PC-9 (cell line): ENCODE measurements at places on chromosomes 2 and 18. TPM values are rescaled to one million over a fixed set of nuclear protein-coding genes. Genes with fewer than 3 reads are reported as not detected.

Gene OR6B2
- total RNA-seq: not detected in 2 replicates

DNA sequence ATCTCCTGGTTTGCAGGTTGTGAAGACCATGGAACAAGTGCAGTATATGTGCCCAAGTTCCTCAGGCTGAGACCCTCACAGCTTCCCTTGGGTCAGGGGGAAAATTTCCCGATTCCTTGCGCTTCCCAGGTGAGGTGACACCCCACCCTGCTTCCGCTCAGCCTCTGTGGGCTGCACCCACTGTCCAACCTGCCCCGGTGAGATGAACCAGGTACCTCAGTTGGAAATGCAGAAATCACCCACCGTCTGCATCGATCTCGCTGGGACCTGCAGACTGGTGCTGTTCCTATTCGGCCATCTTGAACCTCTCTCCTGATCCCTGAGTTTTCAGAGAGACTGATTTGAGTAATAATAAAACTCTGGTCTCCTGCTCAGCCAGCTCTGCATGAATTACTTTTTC is 30.6 kb downstream of the CHCHD5 start:
- no peak for DNase-seq

DNA sequence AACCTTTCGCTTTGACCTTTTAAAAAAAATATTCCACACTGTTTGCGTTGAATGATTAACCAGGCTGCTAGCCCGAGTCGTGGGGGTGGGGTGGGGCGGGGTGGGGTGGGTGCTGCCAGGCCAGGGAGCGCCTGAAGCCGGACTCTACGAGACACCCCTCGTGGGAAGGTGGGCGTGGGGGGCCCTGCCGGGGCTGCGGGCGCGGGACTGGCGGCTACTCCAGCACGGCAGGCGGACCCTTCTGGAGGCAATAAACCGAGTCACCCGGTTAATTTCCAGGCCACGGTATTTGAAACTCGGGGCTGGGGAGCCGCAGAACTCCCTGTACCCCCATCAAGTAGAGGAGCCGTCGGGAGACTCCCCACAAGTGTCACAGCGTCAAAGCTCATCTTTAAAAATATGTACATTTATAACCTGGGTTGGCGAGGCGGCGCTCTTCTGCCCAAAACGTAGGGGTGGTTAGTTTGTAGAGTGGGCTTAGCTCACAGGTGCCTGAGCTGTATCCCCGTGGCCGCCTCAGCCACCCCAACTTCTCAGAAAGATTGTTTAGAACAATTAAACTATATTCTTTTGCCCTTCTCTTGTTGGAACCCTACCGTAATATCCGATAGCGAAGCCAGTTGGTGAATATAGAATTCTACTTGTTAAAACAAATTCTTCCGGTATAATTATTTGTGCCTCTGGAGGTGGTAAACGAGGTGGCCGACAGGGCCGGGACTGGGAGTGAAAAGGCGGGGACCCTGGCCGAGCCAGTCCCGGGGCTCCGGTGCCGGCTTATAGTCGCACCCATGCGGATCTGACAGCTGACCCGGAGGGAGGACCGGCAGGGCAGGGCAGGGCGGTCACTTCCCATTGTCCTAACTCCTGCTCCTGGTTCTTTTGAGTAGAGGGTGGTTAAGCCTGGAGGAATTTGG is 1.4 kb downstream of the B3GNT2 start:
- DNase-seq: peak; percentile 51

DNA sequence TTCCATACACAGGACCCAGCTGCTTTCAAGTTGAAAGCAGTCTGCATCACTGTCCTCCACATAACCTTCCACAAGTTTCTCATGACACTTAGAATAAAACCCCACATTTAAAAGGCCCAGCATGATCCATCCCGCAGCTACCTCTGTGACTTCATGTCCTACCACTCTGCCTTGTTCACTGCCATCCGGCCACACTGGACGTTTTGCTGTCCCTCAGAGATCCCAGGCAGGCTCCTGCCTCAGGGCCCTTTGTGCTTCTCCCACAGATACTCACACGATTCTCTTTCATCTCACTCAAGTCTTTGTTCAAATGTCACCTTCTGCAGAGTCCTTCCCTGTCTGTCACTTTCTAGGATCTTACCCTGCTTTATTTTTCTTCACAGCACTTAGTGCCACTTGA is 232.9 kb upstream of the BOD1L2 start:
- DNase-seq: no peak

- no peak for DNase-seq
These were observed 208.4 kb upstream of the ZNF521 start for GRCh38 chr18:25560369-25560768.

- DNase-seq: no peak
These were observed 9.0 kb upstream of the FABP1 start for GRCh38 chr2:88136817-88137216.
